ENCODE measurements at places on chromosomes 7 and 10.

- no peak for DNase-seq
Observed at GRCh38 chr10:132580143-132580542, 42.6 kb downstream of the INPP5A start.

GRCh38 chr7:93156884-93157283 is 8.7 kb upstream of the SAMD9L start:
- no peak for DNase-seq

DNA sequence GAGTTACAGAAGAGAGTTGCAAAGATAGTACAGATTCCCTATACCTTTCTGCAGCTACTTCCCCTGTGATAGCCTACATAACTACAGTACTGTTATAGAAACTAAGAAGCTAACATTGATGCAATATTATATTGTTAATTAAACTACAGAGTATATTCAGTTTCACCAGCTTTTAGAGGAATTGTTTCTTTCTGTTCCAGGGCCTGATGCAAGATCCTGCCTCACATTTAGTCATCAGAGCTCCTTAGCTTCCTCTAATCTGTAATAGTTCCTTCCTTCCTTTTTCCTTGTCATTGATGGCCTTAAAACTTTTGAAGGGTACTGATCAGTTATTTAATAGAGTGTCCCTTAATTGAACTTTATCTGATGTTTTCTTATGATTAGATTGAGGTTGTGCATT is 56.8 kb downstream of the SDHAF3 start:
- DNase-seq, result no peak

DNA sequence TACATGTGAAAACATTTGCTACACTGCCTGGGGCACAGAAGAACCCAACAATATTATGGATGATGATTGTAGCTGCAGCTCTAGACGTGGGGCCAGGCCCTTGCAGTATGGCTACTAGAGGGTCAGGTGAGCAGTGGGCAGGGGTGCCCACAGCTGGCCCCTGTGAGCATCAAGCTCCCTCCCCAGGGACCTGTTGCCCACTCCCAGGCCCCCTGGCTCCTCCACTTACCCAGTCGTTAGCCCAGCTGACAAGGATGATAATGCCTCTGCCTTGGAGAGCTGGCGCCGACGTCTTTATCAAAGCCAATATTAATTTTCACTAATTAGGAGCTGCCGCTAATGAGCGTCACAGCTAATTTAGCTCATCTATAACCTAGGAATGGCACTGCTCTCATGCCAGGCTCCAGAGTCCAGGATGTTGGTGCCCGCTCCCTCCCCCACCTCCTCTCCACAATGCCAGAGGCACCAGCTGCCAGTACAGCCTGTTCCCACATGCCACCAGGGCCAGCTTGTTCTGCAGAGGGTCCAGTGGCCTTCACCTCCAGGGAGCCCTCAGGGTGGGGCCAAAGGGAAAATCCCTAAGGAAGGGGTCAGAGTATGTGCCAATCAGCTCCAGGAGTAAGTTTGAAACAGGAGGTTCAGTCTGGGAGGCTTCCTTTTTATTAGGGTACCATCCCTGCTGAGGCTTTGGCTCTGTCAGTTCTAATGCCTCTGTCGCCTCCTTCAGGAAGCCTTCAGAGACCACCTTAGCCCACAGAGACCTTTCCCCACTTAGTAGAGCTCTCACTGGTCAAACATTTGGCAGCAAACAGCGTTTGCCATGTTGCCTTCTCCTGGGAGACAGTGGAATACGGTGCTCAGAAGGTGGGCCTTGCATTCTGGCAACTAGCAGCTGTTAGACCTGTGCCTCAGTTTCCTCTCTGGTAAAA is 77.2 kb downstream of the CDH23 start:
- no peak for DNase-seq

DNA sequence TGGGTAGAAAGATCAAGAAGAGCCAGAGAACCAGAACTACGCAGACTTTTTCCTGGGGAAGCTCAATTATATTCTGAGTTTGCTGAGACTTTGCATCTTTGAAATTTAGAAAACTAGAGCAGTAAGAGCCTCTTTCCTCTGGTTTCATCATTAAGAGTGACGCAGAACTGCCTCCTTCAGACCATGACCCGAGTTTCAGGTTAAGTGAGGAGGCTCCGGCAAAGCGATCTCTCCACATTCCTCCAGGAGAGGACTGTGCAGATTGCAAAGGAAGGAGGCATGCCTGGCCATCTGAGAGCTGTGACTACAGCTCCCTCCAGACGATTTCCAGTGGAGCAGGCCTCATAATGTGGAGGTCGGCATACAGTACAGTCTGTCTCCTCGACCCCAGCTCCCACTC is 115.8 kb upstream of the LANCL2 start:
- no peak for DNase-seq

DNA sequence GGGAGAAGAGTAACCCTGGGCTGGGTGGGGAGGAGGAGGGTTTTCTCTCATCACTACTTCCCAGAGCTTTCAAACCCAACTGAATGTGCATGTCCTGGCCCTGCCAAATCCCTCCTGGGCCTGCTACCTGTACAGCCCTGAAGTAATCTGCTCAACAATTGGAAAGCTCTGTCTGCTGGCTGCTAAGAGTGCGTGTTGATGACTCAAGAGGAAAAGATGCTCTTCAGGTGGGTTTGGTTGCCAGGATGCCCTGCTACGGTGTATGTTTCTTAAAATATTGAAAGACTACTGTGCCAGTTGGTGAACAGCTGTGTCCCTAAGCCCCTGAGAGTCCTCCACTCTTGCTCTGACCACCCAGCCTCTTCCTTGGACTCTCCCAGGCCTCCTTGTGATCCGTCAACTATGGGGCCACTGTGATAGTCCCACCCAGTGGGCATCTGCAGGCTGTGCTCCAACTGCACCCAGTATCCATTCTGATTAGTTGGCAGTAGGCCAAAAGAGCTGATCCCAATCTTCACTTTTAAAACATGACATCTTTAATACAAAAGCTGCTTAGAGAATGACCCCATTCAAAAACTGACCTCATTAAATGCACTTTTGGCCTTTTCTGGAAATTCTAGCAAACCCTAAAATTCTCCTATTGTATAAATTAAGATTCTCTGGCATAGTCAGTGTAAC is 85.6 kb downstream of the AOAH start:
- DNase-seq, result no peak

- no peak for DNase-seq
Observed at GRCh38 chr10:5944389-5945189, 32.8 kb downstream of the IL15RA start.

DNA sequence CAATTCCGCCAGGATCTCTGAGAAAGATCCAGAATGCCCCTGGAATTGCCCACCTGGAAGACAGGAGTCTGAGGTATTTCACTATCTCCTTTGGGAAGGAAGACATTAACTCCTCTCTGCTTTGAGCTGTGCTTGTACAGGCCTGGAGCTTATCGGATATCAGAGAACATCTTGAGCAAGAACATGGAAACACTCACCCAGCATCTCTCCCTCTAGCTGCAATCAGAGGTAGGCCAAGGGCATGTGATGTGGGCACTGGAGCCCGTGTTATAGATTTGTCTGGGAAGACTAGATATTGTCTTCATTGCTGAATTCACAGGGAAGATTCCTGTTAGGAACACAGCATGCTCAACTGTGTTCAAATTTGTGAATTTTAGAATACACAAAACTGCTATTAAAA is 233.9 kb downstream of the PHF14 start:
- DNase-seq, result no peak

DNA sequence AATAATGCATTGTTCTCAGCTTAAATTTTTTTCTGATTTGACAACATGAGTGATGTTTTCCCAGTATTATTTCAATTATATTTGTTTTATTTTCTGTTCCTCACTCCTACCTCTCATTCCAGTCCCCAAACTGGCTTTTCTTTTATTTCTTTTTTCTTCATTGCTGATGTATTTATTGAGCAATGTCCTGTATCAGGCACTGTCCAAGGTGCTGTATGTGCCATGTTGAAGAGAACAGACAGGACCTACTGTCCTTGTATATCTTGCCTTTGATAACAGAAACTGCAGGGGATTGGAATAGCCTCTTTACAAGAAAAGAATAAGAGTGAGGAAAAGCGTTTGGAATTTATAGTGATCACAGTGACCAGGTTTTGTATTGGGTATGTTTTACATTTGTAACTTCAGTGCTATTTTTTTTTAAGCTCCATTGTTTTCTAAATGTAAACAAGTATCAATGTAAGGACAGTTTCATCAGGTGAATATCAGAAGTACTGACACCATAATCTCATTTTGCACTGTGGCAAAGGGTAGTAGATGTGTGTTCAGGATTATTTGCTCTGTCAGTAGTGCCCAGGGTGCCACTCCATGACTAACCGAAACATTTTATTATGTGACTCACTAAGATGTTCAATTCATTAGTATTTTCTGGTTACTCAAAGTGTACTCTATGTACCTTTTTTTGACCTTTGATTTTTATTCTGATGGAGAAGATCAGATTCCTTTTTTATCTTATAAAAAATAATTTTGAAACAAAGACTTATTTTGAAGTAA is 15.6 kb upstream of the CLDN12 start:
- no peak for DNase-seq

GRCh38 chr7:138892812-138893211 is 88.4 kb downstream of the KIAA1549 start:
- no peak for DNase-seq

- no peak for DNase-seq
Observed at GRCh38 chr10:35608328-35608672, 3.2 kb downstream of the GJD4 start.

DNA sequence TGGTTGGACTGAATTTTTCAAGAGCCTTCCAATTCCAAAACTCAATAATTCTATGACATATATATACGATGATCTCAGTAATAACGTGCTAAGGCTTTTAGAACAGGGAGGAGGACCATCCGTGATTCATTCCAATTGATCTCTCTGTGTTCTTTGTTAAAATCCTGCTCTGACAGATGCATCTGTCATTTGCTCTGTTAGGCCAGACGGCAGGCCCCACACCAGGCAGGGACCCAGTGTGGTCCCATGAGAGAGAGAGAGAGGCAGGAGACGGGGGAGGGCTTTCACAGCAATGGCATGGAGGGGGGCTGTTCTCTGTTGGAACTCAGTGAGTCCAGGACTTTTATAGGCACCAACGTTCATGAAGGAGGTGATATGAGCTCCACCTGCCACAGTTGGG is 160.0 kb upstream of the INSYN2A start:
- no peak for DNase-seq

- DNase-seq, result no peak
Observed at GRCh38 chr10:102426803-102427287, 5.5 kb downstream of the CUEDC2 start.

- no peak for DNase-seq
Observed at GRCh38 chr7:22659741-22660140, 67.3 kb upstream of the IL6 start.

DNA sequence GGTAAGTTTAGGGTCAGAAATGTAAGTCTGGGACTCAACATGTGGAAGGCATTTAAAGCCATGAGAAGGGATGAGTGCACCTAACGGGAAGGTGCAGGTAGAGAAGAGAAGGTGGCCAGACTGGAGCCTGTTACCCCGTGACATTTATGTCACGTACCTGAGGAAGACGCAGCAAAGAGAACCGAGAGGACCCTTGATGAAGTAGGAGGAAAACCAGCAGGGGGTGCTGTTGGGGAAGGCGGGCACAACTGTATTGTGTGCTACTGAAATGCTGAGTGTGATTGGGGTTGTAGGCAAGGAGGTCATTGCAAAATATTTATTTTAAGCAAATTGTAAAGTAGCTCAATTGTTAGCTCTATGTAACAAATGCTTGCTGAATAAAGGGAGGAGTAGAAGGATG is 338.2 kb upstream of the PRKCQ start:
- DNase-seq, result peak; percentile 1

GRCh38 chr10:77545585-77545984 is 92.0 kb downstream of the KCNMA1 start:
- no peak for DNase-seq

GRCh38 chr7:127761196-127761595 is 109.2 kb downstream of the SND1 start:
- no peak for DNase-seq

- no peak for DNase-seq
Observed at GRCh38 chr7:144785521-144785920, 50.3 kb downstream of the TPK1 start.

- no peak for DNase-seq
Observed at GRCh38 chr10:92219559-92219958, 71.3 kb downstream of the CPEB3 start.

DNA sequence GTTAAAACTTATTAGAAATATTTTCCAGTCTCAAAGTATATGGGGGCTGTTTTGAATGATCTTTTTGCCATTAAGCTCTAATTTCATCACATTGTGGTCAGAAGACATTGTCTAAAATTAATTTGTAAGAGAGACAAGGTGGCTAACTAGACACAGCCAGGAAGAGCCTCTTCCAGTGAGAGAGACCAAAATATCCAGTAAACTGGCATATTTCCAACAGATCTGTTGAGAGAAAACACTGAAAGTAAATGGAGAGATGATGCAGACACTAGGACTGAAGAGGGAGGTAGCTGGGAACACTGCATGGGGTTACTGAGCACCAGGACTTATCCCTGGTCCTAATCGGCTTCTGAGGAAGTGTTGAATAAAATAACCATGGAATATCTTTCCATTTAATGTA is 101.5 kb upstream of the TAS2R16 start:
- DNase-seq, result no peak

GRCh38 chr10:124184208-124184830 is 90.9 kb upstream of the CHST15 start:
- no peak for DNase-seq

DNA sequence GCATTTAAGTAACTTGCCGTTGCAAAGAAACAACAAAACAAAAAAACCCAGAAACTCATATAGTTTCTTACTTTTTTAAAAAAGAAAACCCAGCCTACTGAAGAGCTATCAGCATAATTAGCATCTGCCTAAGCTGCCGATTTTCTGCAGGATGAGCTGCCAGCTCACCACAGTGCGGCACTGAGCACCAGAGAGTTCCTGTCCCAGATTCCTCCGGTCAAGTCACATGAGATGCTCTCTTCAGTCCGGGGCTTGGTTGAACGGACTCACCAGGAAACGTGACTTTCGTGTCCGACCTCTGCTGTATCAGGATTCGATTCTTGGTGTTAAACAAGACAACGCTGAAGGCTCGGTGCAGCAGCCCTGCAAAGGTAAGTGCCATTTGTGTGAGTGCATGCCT is 3.2 kb downstream of the IDI2 start:
- DNase-seq, result no peak

- DNase-seq, result no peak
Observed at GRCh38 chr10:122981066-122981464, 864 bp downstream of the PSTK start.

GRCh38 chr7:70463352-70463938 is 668.5 kb upstream of the GALNT17 start:
- no peak for DNase-seq

DNA sequence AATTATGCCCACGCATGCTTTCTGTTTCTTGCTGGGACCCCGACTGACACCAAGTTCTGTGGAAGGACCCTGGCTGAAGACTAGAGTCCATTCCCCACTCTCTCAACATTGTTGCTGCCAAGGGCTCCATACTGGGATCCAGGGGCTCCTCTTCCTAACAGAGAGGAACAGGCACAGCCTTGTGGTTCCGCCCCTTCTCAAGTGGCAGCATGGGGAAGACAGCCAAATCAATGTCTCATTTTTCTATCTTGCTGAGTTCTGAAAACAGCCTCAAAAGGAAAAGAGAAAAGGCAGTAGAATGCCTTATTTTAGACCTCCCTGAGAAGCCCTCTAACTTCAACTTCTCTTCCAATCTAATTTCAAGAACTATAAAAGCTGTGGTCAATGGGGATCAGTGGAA is 23.7 kb upstream of the LAMB1 start:
- no peak for DNase-seq
